ENCODE measurements at places on chromosomes 7 and 10. TPM values are rescaled to one million over a fixed set of nuclear protein-coding genes. Genes with fewer than 3 reads are reported as not detected.

DNA sequence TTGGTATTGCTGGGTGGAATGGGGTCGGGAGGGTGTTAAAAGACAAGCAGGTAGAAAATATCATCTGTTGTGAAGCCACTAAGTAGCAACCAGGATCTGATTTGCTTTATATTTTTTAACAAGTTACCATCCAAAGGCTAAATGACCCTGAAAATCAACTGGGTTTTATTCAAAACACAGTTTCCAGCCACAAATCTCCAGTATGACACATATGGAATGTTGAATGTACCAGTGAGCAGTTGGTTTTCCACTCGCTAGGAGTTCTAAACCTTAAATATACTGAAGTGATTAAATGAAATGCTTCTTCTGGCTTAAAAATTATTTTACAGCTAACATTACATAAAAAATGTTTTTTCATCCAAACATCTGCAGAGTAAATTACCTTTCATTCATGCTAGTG lies 112.5 kb downstream of the PDE1C start:
- no peak for DNase-seq

- no peak for DNase-seq
These were observed 197.6 kb downstream of the WDR37 start for GRCh38 chr10:1253523-1254353.

DNA sequence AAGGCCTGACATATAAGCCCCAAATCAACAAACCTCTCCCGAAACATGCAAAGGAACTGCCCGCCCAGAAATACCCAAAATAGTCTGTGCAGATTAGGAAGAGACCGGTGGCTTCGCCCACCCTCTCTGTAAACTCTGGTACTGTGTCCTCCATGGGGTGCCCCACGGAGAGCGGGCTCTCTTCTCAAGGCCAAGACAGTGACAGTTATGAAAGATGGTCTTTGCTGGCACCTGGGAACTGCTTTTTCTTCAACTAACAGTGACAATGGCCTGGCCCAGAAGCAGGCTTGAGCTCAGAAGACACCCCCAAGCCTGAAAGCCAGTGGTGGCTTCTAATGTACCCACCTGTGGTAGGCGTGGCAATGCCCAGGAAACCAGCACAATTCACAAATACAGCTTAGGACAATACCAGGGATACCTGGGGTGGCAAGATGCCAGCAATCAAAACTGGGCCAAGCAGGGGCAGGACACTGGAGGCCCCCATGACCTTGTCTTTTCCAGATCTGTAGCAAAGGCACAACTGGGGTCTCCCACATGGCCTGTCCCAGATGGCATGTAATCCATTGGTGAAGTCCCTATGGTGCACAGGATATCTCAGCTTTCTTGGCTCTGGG lies 107.6 kb downstream of the NEURL1 start:
- DNase-seq, result no peak

DNA sequence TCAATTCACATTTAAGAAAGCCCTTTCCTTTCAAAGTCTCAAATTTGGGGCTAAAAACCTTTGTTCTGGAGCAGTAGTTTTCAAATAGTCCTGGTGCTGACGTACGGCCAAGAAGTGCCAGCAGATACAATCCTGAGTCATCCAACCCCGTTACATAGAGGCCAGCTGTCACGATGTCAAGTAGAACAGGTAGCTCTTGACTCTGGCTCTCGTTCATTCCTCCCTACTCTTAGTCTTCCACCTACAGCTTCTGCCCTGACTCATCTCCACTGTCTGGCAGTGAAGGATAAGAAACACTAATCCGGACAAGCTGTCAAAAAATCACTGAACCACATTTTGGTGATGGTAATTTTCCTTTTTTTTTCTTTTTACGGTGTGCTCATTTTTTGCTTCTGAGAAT lies 132.4 kb upstream of the PTN start:
- DNase-seq, result no peak

GRCh38 chr10:4407783-4408182 lies 418.2 kb upstream of the AKR1E2 start:
- DNase-seq, result no peak

DNA sequence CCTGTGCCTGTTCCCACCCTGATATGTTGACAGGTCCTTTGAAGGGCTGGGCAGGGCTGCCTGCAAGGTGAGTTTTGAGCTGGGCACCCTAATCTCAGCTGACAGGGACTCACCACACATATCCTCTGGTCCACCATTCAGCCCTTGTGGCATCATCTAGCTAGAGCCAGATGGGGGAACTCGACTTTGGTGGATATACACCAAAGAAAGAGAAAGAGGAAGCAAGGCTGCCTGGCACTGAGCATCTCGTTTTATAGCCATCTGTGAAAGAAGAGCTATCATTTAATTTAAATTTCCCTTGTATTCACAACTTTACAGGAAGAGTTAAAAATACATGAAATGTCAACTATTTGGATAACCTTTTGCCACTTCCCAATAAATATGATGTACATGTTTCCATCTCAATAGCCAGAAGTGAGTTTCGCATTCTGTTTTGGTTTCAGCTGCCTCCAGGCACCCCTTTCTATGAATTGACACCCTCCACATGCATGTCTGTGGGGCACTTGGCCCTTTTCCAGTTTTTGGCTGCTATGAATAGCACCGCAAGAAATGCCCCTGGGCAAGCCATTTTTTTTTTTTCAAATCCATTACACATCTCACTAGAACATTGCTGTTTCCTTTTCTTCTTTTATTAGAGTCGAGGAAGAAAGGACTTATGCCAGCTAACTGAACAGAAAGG lies 22.9 kb upstream of the GRB10 start:
- DNase-seq, result no peak

DNA sequence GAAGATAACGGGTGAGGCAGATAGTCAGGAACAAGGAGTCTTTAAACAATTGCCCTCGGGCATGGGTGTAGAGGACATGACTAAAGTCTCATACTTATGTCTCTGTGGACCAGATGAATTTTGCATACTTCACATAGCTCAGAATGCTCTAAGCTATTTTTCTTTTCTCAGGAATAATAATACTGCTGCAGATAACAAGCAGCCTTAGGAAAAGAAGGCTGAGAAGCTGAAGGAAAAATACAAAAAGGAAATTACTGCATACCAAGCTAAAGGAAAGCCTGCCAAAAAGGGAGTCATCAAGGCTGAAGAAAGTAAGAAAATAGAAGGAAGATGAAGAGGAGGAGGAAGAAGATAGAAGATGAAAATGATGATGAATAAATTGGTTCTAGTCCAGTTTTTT lies 13.4 kb upstream of the ERCC6 start:
- no peak for DNase-seq

DNA sequence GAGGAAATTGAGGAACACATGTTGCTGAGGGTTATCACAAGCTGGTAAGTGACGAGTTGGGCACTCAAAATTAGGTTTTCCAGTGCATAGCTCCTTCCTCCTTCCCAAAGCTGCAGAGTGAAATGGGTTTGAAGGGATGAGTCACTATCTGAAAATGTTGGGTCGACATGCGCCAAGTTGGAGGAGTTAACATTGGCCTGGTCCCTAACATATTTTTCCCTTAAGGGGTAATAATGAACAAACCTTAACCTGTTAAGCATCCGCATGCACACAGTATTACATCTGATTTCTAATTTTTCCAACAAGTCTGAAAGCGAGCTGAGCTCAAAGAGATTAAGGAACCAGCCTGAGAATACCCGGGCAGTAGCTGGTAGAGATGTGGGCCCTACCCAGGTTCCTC lies 20.7 kb upstream of the TECTB start:
- no peak for DNase-seq

GRCh38 chr7:133349101-133349500 lies 96.2 kb downstream of the EXOC4 start:
- no peak for DNase-seq

DNA sequence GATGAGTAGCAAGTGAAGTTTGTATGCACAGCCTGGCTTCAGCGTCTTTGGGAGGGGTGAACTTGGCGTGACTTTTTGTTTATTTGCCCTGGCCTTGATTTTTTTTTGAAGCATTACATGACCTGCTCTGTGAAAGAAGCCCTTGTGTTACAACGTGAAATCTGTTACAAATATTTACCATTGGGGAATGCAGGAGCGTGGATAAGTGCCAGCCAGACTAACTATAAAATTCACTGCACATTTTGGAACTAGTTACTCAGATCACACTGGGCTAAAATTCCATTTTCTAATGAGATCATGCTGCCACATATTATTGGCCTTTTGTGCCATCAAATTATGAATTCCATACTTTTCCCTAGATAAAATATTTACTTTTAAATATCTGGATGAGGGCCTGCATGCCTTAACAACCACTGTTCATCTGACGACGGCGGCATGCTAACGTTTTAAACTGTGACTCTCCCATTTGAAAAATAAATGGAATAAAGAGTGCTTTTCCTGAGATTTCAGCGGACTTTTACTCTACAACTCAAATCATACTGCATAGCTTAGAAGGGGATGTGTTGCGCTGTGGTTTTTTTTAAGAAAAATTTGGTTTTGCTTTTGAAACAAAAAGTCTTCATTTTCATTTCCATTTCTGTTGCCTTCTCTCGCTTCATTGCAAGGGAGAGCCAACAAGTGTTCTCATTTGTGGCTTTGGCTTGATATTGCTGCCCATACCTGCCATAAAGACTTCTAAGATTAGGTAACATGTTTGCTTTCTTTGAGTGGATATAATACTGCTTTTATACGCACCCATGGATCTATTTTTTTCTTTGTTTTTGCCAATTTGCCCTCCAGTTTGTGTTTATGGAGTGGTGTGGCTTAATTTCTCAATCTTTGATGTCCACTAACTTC lies 352.2 kb downstream of the TFEC start:
- DNase-seq, result peak; percentile 73

The KCP gene
- 0.10 TPM for total RNA-seq

The MCMBP gene
- total RNA-seq, result 21.7 TPM

The WNT8B gene
- total RNA-seq, result not detected

The ORC5 gene
- total RNA-seq, result 6.7 TPM

The TAS2R41 gene
- total RNA-seq, result not detected

The GOLGA7B gene
- total RNA-seq, result 0.28 TPM

The OLAH gene
- not detected for total RNA-seq

Measured in right lobe of liver (tissue), 6 donors.